ENCODE measurements at places on chromosomes 2 and 18.

DNA sequence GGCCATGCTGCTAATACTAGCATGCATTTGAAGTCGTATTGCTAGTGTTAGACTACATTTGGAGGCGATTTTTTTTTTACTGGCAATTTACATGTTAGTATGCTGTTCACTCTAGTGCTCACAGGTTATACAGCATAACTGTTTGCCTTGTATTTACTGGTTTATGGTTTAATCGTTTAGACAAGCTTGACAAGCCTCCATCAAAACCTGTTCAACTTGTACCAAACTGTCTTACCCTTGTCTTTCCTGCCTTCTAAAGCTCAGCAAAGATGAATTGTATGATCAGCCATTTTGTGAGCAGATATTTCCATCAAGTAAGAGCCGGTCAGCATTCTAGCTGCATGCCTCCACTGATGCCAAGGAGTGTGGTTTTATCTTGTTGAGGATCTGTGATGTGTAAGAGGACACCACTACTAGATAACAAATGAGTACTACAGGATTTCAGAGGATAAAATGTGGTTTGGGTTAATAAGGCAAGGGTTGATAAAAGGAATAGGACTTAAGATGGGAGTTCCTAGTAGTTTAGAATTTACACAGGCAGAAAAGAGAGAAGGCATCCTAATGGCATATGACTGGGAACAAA is 68.4 kb upstream of the ITM2C start:
- no peak for DNase-seq

- DNase-seq: no peak
These were observed 68.3 kb downstream of the B3GNT2 start for GRCh38 chr2:62264186-62264585.

DNA sequence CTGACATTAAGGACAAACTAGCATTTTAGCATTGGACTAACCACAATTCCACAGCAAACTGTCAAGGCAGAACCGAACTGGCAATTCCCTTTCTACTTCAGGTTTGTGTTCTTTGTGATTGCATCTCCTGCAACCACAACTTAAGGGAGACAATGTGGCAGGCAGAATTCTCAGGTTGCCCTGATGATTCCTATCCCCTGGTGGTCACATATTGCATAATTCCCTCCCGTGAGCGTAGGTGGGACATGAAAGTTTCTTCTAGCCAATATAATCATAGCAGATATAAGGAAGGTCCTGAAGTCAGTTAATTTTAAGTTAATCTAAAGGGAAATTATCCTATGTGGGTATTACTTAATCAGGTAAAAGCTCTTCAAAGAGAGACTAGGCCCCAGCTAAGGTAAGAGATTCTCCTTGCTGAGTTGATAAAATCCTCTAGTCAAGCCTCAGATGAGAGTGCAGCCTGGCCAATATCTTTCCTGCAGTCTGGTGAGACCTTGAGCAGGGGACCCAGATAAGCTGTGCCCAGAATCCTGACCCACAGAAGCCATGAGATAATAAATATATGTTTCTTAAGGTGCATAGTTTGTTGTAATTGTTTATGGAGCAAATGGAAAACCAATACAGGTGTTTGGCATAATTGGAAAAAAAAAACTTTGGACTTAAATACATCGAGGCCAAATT is 45.9 kb upstream of the TNP1 start:
- no peak for DNase-seq

DNA sequence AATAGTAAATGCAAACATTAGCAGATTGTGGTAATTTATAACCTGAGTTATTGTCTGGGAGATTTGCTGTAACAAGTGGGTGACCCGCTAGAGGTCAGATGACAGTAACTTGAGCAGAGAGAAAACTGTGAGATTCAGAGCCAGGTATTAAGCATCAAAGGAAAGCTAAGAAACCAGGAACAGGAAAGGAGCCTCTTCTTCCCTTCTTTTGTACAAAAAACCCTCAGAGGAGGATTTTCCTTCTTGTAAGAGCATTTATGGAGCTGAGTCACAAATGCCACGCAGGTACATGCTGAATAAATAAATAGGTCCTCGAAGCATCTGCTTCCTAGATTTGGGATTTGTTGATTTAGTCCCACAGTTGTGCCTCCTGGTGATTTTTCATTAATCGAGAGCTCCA is 146.5 kb downstream of the SH3BP4 start:
- no peak for DNase-seq

- no peak for DNase-seq
These were observed 3.1 kb downstream of the ATOH8 start for GRCh38 chr2:85756822-85757435.

DNA sequence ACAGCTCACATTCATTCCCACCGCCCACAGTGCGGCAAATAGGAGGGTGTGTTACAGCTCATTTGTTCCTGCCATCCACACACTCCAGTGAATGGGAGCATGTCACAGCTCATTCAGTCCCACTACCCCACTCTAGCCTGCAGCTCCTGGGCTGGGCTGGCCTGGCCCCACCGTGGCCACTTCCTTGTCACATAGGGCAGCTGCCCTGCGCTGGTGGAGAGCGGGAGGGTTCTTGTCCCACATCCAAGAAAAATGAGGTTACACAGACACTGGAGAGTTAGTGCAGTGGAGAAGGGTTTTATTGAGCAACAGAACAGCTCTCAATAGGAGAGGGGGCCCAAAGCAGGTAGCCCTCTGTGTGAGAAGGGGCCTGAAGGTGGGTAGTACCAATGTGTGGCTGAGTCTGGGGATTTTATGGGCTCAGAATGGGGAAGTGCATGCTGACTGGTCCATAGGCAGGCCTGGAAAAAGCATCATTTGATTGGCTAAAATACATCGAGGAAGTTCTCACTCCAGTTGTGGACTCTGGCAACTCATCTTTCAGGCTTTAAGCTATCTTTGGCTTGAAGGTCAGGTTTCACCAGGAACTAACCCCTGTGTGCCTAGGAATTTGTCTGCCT is 249.7 kb downstream of the ETAA1 start:
- DNase-seq: no peak

DNA sequence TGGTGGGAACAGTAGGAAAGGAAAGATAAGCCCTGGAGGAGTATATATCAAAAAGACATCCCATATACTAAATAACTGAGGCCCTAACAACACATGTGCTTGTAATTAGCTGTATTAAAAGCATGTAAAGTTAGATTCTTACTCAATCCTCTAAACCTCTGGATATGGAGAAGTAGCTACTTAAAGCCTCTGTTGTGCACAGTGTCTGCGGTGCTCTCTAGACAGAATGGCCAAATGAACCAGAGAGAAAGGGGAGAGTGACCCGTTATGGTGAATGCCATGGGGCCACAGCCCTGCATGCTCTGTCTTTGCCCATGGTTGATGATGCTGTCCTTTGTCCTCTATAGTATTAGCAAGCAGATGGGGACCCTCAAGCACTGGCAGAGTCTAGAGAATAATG is 104.4 kb upstream of the SLC8A1 start:
- DNase-seq: no peak

DNA sequence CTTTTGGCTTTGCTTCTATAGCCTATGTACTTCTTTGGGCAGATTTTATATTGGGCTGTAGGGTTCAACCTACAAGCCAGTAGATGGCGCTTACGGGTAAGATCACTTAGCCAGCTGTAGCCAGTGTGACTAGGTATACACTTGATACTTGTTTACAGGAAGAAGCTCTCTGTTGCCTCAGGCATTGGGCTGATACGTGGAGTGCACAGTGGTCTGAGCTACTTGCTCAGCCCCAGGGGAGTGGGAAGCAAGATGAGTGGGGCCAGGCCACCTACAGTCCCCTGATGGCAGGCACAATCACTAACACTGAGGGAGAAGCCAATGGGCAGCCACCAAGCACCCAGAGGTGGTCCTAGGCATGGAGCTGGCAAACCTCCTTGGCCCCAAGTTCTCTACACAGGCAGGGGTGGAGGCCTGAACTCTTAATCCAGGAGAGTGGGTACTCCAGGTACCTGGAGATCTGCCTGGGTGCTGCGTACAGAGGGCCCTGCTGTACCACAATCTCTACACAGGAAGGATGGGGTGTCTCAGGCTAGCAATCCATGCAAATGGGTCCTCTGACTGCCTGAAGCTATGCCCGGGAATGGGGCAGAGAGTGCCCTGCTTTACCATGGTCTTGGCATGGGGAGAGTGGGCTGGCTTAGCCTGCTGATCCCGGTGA is 122.2 kb downstream of the NCOA1 start:
- DNase-seq: no peak

DNA sequence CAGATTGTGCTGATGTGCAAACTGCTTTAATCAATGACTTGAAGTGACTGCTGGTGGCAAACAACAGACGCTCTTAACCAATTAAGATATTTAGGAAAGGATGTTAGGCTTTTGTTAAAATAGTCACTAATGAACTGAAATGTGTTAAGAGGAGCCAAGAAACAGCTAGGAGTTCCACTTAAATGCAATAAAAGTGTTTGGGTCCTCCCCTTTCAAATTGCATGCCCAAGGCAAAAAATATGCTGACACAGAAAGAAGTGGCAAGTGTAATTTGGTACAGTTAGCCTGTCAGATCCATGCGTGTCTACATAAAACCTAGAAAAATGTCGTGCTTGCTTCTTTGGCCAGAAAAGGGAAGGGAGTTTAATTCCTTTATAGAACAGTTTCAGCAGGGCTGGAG is 61.9 kb downstream of the XRCC5 start:
- no peak for DNase-seq

DNA sequence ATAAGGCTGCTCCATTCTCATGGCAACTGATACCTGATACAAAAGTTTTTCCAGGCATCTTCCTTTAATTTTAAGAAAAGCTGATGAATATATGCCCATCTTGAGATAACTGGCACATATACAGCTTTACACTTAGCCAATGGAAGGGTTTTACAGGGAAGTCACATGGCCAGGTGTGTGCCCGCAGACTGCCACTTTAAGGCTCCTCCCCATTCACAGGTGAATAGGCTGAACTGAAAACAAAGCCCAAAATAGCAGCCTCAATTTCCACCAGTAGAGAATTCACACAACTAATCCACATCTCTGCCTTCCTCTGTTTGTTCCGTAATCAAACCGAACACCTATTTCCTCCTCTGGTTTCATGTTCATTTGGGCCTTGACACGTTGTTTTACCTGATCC is 9.8 kb upstream of the ME2 start:
- DNase-seq: no peak

DNA sequence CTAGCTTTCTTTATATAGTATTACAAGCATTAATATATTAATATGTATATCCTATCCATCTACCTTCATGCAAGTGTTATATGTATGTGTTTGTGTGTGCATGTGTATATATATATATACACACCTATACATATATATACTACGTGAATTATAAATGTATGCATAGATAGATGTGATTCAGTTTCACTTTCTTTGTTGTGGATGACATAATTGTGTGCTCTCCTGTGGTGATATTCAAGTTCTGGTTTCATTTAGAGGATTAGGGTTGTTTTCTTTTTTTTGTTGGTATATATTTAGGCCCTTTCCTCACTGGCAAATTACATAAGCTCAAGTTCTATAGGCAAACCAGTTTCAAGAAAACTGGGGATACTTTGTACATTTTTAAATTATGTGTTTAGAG is 225.7 kb upstream of the FANCL start:
- DNase-seq: no peak

DNA sequence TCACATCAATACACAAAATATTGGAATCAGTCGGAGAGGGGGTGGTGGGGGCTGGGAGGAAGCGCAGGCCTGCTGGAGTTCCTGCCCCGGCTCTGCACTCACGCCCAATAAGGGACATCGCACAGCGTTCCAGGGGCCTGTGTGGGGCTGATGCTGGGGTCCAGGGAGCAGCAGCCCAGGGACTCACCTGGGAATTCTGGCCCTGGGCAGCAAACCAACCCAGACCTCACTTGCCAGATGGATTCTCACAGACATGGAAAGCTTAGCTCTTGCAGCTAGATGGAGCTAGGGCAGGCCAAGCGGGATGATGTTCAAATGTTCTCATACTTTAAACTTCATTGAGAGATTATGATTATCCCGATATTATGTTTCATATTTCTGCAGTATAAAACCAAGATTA is 266.6 kb upstream of the TANK start:
- no peak for DNase-seq

GRCh38 chr2:160970052-160970965 is 189.9 kb upstream of the TANK start:
- DNase-seq: no peak

- DNase-seq: no peak
These were observed 53.2 kb downstream of the SPRED2 start for GRCh38 chr2:65379223-65379622.

DNA sequence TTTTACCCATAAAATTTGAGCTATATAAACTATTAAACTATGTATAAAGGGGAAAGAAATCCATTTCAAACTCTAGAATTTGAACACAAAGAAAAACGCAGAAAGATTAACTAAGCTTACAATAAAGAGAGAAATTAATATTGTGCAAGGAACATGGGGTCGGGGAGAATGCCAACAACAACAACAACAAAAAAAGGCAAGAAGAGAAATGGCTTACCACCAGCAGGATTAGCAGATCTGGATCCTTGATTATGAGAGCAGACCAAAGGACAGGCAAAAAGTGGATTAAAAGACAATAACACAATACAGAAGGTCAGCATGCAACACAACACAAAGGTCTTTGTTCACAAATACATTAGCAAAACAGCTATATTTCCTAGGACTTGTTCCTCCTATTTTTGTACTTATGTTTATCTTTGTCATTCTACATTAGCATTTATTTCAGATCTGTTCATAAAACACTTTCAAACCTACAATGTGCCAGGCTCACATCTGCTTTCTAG is 103.4 kb upstream of the RNU4ATAC start:
- DNase-seq: no peak

GRCh38 chr2:79530443-79530842 is 17.6 kb downstream of the CTNNA2 start:
- DNase-seq: no peak

DNA sequence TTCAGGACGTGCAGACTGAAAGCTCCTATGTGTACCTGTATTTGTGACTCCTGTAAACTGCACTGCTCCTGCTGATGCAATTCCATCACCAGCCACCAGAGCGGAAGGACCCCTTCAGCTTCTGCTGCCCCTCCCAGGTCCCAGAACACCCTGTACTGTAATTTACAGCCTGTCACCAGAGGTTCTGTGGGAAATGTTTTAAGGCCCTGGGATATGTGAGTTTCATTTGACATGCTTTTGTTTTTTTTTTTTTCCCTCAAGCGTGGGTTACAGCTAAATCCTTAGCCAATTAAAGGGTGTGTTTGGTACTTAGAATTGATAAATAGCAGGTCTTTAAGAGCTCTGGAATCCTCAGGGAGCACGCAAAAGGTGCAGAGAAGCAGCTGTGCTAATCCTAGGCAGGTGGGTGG is 79.4 kb downstream of the KCTD1 start:
- DNase-seq: no peak

GRCh38 chr2:144426981-144427479 is 92.9 kb downstream of the ZEB2 start:
- no peak for DNase-seq

DNA sequence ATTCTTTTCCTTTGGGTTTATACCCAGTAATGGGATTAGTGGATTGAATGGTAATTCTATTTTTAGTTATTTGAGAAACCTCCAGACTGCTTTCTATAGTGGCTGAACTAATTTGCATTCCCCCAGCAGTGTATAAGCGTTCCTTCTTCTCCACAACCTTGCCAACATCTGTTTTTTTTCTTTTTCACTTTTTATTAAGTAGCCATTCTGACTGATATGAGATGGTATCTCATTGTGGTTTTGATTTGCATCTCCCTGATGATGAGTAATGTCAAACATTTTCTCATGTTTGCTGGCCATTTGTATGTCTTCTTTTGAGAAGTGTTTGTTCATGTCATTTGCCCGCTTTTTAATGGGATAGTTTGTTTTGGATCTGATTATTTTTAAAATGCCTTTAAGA is 64.1 kb upstream of the MEIS1 start:
- DNase-seq: no peak

- no peak for DNase-seq
These were observed 74.4 kb downstream of the DDX18 start for GRCh38 chr2:117888897-117889296.

GRCh38 chr18:52813635-52814416 is 473.8 kb downstream of the DCC start:
- DNase-seq: no peak
